ENCODE measurements at places on chromosomes 1 and 21. TPM values are rescaled to one million over a fixed set of nuclear protein-coding genes. Genes with fewer than 3 reads are reported as not detected.

SPRR1B gene
- total RNA-seq, result not detected

DCST2 gene
- total RNA-seq, result not detected

HLX gene
- total RNA-seq, result 6.6 TPM

TCP10L gene
- 1.1 TPM for total RNA-seq

GRCh38 chr1:223345720-223346119, 18.3 kb downstream of the SUSD4 start:
- H3K4me1 ChIP-seq, result no peaks in the 10 kb centered on the region
- no peak overlapping the region for H3K4me3 ChIP-seq
- no peaks in the 10 kb centered on the region for H3K36me3 ChIP-seq
- no peaks in the 10 kb centered on the region for H3K27me3 ChIP-seq
- no peak overlapping the region for H3K27ac ChIP-seq

DNA sequence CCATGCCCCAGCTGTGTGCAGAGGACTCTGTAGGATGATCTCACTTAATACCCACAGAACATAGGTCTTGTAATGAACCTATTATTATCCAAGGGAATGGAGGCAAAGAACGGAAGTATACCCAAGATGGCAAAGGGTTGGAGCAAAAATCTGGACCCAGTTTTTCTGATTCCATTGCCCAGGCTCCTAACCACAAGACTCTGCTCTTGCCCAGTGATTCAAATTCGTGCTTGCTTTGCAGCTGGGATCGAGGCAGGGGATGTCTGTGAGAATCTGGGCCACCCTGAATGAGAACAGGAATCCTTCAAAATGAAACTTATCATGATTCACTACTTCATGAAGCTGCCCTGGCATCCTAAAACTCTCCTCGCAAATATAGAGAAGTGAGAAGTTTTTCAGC, 97.5 kb upstream of the KCNJ6 start:
- no peak for DNase-seq
- H3K4me3 ChIP-seq, result no peak overlapping the region
- H3K27me3 ChIP-seq, result peaks cover 4% of the 10 kb centered on the region
- no peaks in the 10 kb centered on the region for H3K36me3 ChIP-seq
